ENCODE measurements at places on chromosomes 1 and 21. TPM values are rescaled to one million over a fixed set of nuclear protein-coding genes. Genes with fewer than 3 reads are reported as not detected.

DNA sequence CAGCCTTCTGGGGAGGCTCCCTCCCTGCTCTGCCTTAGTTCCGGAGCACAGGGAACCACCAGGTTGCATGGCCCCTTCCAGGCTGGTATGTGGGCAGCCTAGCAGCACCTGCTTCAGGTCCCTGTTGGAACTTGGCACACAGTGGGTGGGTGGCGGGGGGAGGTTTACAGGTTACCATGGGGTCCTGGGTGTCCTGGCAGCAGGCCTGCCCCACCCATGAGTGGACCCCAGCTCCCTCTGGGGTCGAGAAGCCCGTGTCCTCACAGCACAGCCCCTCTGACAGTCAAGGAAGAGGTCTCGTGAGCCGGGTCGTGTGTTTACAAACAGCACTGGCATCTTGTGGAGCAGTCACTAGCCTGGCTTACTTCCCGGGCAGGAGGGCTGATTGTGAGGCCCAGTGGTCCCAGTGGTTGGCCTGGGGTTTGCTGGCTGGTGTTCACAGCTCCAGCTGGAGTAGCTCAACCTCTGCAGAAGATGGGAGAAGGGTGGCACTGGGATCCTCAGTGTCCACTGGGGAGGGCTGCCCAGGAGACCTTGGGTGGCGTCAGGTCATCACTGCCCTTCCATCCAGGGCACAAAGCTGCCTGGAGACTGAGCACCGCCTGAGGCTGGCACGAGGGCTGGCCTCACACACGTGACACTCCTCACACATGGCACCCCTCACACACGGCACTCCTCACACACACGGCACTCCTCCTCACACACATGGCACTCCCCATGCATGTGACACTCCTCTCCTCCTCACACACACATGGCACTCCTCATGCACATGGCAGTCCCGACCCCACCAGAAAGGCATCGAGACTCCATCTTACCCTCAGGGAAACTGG lies 100.9 kb downstream of the RIPK4 start:
- no peak for DNase-seq
- no peak overlapping the region for H3K27ac ChIP-seq
- no peak overlapping the region for H3K4me3 ChIP-seq
- peaks cover 2% of the 10 kb centered on the region for H3K4me1 ChIP-seq
- no peaks in the 10 kb centered on the region for H3K27me3 ChIP-seq

- H3K27ac ChIP-seq: no peak overlapping the region
- DNase-seq: no peak
- H3K4me1 ChIP-seq: no peaks in the 10 kb centered on the region
- no peaks in the 10 kb centered on the region for H3K36me3 ChIP-seq
- H3K27me3 ChIP-seq: no peaks in the 10 kb centered on the region
These were observed 36.1 kb downstream of the ESRRG start for GRCh38 chr1:216686860-216687766.

- H3K4me3 ChIP-seq: peak overlapping the region; percentile 50
- DNase-seq: no peak
- H3K4me1 ChIP-seq: peaks cover 67% of the 10 kb centered on the region
- no peaks in the 10 kb centered on the region for H3K36me3 ChIP-seq
- H3K27ac ChIP-seq: peak overlapping the region; percentile 95
These were observed 14.3 kb downstream of the FOXJ3 start for GRCh38 chr1:42320708-42321107.

DNA sequence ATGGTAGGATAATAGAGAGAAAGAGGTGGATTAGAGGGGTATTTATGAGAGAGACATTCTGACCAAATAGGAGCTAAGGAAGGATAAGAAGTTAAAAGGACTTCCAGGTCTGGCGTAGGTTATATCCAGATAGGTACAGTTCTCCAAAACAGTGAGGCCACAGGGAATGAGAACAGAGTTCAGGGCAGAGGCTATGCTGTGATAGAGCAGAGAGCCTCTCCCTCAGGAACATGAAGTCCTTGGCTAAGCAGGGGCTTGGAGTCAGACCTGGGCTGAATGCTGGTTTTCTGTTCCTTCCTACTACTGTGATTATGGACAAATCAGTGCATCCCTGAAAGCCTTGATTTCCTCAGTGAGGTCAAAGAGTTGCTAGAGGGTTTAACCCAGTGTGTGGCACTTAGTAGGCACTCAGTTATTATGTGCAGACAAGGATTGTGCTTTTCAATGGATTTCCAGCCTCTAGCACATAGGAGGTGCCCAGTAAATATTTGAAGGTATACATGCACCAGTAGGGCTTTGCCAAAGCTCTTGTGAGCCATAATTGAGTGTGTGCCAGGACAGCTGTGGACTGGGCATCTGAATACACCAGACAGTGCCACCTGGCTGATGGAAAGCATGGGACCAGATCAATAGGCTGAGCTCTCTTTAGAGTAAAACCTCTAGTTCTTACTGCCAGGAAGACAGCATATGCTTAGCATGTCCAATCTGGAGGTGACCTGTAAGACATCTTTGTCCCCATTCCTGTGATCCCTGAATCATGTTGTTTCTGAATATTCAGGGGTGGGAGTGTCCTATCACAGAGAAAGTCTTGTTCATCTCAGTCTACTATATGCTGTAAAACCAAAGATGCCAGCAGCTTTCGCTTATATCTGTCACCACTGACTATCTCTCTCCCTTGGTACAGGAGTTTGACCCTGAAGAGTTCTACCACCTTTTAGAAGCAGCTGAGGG lies 111.1 kb downstream of the PIK3R3 start:
- no peak for DNase-seq
- H3K36me3 ChIP-seq: no peaks in the 10 kb centered on the region
- no peak overlapping the region for H3K27ac ChIP-seq
- H3K4me3 ChIP-seq: no peak overlapping the region
- H3K27me3 ChIP-seq: no peaks in the 10 kb centered on the region
- H3K4me1 ChIP-seq: no peaks in the 10 kb centered on the region

- no peaks in the 10 kb centered on the region for H3K36me3 ChIP-seq
- H3K4me1 ChIP-seq: no peaks in the 10 kb centered on the region
- DNase-seq: no peak
- H3K27ac ChIP-seq: no peak overlapping the region
- peaks cover 6% of the 10 kb centered on the region for H3K27me3 ChIP-seq
These were observed 106.7 kb upstream of the GNG12 start for GRCh38 chr1:67939942-67940341.

DNA sequence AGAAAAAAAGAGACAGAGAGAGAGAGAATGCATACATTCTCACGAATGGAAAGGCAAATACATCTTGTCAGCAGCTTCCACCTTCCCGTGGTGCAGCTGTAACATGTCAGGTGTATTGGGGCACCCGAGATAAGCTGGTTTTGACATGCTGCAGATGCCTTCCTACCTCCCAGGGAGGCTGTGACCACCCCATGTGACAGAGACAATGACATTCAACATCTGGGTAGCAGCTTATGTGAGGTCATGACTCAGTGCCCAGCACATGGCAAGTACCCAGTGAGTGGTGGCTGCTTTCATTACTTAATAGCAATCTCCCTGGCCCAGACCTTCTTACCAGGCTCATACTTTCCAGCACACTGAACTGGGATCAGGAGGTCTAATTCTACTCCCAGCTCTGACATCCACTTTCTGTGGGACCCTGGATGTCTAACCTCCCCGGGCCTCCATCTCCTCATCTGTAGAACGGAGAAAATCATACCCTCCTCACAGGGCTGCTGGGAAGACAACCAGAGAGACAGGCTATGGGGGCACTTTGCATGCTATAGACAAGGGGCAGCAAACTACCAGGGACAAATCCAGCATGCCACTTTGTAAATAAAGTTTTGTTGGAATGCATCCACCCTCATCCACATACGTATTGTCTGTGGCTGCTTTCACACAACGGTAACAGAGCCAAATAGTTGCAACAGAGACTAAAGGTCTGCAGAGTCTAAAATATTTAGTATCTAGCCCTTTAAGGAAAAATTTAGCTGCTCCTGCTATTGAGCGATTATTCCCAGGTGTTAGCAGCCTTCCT lies 38.5 kb upstream of the ZBTB40 start:
- no peak overlapping the region for H3K27ac ChIP-seq
- H3K4me3 ChIP-seq: no peak overlapping the region
- DNase-seq: no peak
- H3K36me3 ChIP-seq: no peaks in the 10 kb centered on the region
- H3K27me3 ChIP-seq: peaks cover 28% of the 10 kb centered on the region
- H3K4me1 ChIP-seq: peaks cover 4% of the 10 kb centered on the region

GRCh38 chr21:28215214-28215954 lies 777.3 kb downstream of the LTN1 start:
- H3K36me3 ChIP-seq: no peaks in the 10 kb centered on the region
- no peak overlapping the region for H3K4me3 ChIP-seq
- no peaks in the 10 kb centered on the region for H3K27me3 ChIP-seq
- no peak for DNase-seq

DNA sequence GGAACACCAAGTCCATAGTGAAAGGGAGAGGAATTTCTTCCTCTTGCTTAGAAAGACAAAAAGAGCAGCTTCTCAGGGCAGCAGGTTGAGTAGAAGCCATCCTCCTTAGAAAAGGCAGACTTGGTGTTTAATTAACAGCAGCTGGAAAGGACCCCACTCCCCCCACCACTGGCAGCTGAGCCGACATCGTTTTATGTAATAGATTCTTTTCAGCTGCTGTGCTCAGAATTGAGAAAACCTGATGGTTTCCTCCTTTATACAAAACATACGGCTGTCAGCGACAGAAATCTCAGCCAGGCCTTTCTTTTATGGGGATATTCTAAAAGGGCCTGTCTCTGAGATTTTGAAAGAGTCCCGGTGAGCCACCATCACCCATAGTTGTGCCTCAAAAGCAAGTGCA lies 49.9 kb downstream of the MAN1C1 start:
- peaks cover 56% of the 10 kb centered on the region for H3K4me1 ChIP-seq
- H3K4me3 ChIP-seq: peak overlapping the region; percentile 48
- H3K36me3 ChIP-seq: peaks cover under 1% of the 10 kb centered on the region
- H3K27ac ChIP-seq: peak overlapping the region; percentile 11
- peaks cover 6% of the 10 kb centered on the region for H3K27me3 ChIP-seq
- no peak for DNase-seq

GRCh38 chr1:100415498-100415778 lies 63.1 kb downstream of the CDC14A start:
- no peak overlapping the region for H3K27ac ChIP-seq
- H3K4me3 ChIP-seq: no peak overlapping the region
- peaks cover 11% of the 10 kb centered on the region for H3K36me3 ChIP-seq
- H3K4me1 ChIP-seq: peaks cover 72% of the 10 kb centered on the region
- no peak for DNase-seq

DNA sequence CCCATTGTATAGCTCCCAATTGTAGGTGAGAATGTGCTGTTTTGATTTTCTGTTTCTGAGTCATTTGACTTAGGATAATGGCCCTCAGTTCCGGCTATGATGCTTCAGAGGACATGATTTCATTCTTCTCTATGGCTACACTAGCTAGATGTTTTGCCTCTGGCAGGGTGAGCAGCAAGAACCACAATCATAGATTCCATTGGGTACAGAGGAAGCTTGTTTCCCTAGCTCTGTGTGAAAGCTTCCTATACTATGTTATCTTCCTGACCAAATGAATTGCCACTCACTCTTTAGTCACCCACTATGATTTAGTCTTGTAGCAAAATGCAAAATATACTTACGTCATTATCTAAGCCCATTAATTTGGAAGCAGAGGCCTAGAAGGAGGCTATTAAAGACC lies 616.3 kb downstream of the PLA2G4A start:
- no peaks in the 10 kb centered on the region for H3K27me3 ChIP-seq
- H3K27ac ChIP-seq: no peak overlapping the region
- no peak overlapping the region for H3K4me3 ChIP-seq
- no peaks in the 10 kb centered on the region for H3K4me1 ChIP-seq
- H3K36me3 ChIP-seq: no peaks in the 10 kb centered on the region
- no peak for DNase-seq

GRCh38 chr1:159211331-159212136 lies 6.9 kb downstream of the ACKR1 start:
- H3K4me3 ChIP-seq: no peak overlapping the region
- H3K36me3 ChIP-seq: no peaks in the 10 kb centered on the region
- peaks cover 14% of the 10 kb centered on the region for H3K4me1 ChIP-seq
- no peak overlapping the region for H3K27ac ChIP-seq
- H3K27me3 ChIP-seq: peaks cover 65% of the 10 kb centered on the region

DNA sequence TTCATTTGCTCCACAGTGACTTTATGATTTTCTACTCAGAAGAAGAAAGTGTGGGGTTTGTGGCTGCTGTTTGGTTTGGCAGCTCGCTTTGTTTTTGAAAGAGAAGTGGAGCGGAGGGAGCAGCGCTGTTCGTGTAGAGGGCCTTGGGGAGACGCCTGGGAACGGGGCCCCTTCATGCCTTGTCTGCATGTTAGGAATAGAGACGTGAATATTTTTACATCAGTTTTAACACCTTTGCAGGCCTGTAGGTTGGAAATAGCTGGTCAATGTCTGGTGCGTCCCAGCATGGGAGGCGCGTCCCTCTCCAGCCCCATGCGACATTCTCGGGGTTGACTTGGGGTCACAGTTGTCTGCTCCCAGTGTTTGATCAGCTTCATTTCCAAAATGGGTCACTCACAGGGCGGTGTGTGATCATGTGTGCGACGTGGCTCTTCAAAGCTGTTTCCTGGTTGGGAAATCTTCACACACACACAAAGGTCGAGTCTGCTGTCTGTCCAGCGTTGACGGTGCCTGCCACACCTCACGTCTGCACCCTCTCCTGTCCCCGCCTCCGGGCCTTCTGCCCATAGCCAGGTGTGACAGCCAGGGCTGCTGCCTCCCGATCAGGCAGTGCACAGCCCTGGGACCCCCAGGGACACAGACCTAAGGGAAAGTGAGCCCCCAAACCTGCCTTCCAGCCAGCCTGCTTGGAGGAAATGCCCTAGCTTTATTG lies 149.2 kb downstream of the PSMG1 start:
- no peaks in the 10 kb centered on the region for H3K36me3 ChIP-seq
- H3K27ac ChIP-seq: no peak overlapping the region
- peak; percentile 10 for DNase-seq
- peak overlapping the region; percentile 19 for H3K4me3 ChIP-seq
- peaks cover 18% of the 10 kb centered on the region for H3K4me1 ChIP-seq

Gene ETV3L
- total RNA-seq: not detected

Gene HES2
- total RNA-seq: 0.44 TPM

Gene SCNM1
- total RNA-seq: 103 TPM

Gene SAMD13
- total RNA-seq: 0.46 TPM

Gene FCAMR
- not detected for total RNA-seq
